ENCODE measurements at places on chromosomes 7 and 10. TPM values are rescaled to one million over a fixed set of nuclear protein-coding genes. Genes with fewer than 3 reads are reported as not detected.

Gene VAX1
- total RNA-seq, result not detected

GRCh38 chr10:120555842-120556532 is 99.0 kb downstream of the PLPP4 start:
- DNase-seq, result peak; percentile 18

DNA sequence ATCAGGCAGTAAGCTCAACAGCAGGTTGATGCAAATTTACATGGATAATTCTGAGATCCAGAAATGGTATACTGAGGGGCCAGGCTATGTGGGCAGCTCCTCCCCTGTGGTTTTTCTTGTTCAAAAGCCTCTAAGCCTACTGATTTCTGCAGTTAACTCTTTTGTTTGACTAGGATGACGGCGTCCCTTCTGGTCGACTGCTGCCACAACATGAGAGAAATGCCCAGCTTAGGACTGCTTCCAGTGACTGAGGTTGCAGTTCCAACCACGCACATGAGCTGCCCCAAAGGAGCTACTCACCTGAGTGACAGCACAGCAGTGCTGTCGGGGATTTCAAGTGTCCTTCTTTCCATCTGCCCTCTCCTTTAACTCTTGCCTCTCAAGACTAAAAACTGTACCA is 973.0 kb upstream of the GHITM start:
- peak; percentile 75 for DNase-seq

- DNase-seq, result no peak
These were observed 39.2 kb downstream of the MEOX2 start for GRCh38 chr7:15647309-15647708.

Gene ANKRD26
- total RNA-seq, result 7.9 TPM

GRCh38 chr7:88147949-88148348 is 71.9 kb downstream of the SRI start:
- no peak for DNase-seq

Gene TMEM184A
- total RNA-seq, result 0.66 TPM

- DNase-seq, result peak; percentile 20
These were observed 110.2 kb downstream of the XRCC2 start for GRCh38 chr7:152565731-152566130.

GRCh38 chr7:115145512-115145911 is 223.6 kb downstream of the MDFIC start:
- no peak for DNase-seq

Gene COPS6
- total RNA-seq, result 89.8 TPM

DNA sequence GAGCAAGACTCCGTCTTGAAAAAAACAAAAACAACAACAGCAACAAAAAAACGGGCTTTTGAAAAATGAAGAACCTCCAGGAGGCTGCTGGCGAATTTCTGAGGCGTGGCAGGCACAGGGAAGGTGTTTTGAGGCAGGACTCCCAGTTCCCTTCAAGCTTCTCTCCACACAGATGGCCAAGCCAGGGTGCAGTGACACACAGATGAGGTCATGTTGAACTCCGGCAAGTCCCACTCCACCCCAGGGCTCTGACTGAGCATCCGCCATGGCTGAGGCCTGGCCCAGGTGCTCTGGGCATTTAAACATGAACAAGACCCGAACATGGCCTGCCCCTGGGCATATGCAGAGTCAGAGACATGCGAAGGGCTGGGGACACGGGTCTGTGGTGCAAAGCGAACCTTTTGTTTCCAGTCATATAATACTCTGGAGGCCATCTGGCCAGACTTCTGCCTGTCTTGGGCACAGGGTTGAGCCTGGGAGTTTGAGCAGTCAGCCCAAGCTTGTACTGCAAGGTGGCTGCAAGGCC is 514.6 kb upstream of the FOXK1 start:
- DNase-seq, result no peak

Gene TLL2
- total RNA-seq, result 2.6 TPM

Gene VWA2
- 2.0 TPM for total RNA-seq

- DNase-seq, result peak; percentile 78
These were observed 401.9 kb downstream of the TNS3 start for GRCh38 chr7:47179812-47180515.

DNA sequence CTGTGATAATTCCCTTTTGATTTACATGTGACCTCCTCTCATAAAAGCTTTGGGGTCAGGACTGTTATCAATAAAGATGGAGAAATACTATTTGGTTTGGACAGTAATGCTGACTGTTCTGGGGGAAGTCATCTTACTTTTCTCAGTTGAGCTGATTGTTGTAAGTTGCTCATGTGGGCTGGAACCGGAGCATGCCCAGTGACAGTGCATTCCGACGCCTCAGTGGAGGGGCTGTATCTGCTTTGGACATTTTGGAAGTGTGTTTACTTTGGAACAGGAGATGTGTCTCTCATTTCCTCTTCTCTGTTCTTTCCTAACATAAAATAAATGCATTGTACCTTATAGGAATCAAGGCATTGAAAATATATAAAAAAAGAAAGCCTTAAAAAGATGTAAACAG is 30.1 kb downstream of the RBM33 start:
- no peak for DNase-seq

Gene SLC18A2
- 8.7 TPM for total RNA-seq

- peak; percentile 58 for DNase-seq
These were observed 122.7 kb upstream of the TMEM229A start for GRCh38 chr7:124155432-124156022.

DNA sequence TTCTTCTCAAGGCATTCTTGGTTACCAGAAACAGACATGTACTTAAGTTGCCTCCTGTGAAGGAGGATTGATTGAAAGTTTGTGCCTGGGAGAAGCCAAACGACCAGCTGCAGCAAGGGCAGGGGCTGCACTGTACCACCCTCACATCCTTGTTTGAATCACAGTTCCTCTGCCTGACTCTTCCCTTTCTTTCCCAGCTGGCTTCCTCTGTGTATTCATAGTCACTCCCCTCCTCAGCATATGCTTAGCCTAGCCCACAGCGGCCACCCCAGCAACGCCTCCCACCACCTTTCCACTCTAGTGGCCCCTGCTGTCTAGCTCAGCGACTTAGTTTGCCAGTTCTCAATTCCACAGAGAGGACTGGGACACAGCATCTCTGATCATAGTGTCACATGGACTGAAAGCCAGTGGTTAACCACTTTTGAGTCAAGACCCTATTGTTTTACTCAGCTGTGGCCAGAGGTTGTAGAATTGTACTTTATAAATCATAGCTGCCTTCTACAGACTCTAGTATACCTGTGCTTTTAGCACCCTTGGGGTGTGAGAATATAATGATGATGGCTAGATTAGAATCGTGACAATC is 643.0 kb downstream of the SUGCT start:
- no peak for DNase-seq

DNA sequence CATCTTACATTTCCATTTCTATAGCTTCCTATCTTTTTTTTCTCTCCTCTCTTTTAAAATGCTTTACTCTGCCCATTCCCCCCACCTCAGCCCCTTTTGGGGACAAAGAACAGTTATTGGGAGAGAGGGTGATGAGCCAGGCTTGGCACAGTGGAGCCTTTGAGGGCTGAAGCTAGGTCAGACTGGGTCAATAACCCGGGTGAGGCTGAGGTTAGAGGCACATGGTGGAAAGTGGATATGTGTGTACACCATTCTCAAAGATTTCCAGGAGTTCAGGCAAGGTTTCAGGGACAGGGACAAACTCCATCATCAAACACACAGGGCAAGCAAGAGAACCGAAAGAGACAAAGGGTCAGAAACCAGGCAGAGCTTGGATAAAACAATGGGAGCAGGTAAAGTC is 11.5 kb downstream of the ABCB4 start:
- no peak for DNase-seq

GRCh38 chr10:123755061-123755460 is 88.9 kb downstream of the GPR26 start:
- peak; percentile 37 for DNase-seq

Gene TMEM139
- total RNA-seq, result 3.6 TPM

- no peak for DNase-seq
These were observed 6.3 kb downstream of the NOS3 start for GRCh38 chr7:150997075-150997511.

DNA sequence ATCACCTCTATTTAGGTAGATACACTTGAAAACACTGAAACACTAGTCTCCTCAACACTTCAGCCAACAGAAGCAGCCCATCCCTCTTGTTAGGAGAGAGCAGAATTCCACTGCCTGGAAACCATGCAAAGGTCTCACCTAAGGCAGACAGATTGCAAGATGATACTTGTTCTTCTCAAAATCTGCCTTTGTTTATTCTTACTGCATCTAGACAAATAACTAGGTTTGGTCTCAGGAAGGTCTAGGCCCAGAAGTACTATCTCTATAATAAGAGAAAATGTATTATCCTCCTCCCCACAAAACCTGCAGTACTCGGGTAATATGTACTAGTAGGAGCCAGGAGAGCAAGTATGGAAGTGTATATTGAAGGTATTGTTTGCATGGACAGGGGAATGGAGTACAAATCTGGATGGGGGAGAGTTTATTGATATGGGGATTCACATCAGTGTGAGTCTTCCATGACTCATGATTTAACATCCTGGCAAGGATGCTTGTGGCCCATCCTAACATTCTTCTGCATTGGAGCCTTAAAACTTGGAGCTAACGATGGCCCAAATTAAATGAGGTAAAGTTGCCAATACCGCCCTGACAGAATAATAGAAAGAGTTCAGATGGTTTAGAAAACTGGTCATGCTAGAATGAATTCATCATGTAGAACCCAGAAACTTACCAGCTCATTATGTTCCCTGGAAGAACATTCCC is 109.2 kb downstream of the EPC1 start:
- DNase-seq, result no peak

- DNase-seq, result peak; percentile 53
These were observed 11.4 kb downstream of the DLD start for GRCh38 chr7:107902381-107902780.

Gene DNAJC12
- 1.1 TPM for total RNA-seq

- DNase-seq, result no peak
These were observed 41.6 kb downstream of the SMNDC1 start for GRCh38 chr10:110263164-110263563.

- DNase-seq, result no peak
These were observed 72.7 kb downstream of the DYNC1I1 start for GRCh38 chr7:95845007-95845406.

DNA sequence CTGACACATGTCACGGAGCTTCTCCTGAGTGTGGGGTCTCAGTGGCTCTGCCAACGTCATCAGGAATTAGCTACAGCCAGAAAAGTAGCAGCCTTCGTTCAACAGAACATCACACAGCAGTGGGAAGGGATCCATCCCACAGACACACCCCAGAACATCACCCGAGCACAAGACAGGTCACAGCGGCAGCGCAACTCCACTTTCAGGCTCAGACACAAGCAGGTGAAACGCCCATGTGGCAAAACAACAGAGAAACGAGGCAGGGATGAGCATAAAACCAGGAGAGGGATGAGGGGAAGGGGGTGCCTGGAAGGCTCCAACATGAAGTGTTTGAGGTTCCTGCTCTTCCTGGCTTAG is 44.8 kb downstream of the CAMK2B start:
- DNase-seq, result no peak

Gene KCNIP2
- 2.9 TPM for total RNA-seq

Gene MARVELD1
- total RNA-seq, result 23.7 TPM

- DNase-seq, result peak; percentile 54
These were observed 798 bp downstream of the PPIF start for GRCh38 chr10:79347894-79348639.

Gene ZNF488
- 5.2 TPM for total RNA-seq

- DNase-seq, result peak; percentile 80
These were observed 55.0 kb downstream of the PKD1L1 start for GRCh38 chr7:47893238-47893637.

- DNase-seq, result no peak
These were observed 19.2 kb downstream of the TECPR1 start for GRCh38 chr7:98232799-98233198.

Gene SUPV3L1
- 31.2 TPM for total RNA-seq

Gene ZPBP
- not detected for total RNA-seq

DNA sequence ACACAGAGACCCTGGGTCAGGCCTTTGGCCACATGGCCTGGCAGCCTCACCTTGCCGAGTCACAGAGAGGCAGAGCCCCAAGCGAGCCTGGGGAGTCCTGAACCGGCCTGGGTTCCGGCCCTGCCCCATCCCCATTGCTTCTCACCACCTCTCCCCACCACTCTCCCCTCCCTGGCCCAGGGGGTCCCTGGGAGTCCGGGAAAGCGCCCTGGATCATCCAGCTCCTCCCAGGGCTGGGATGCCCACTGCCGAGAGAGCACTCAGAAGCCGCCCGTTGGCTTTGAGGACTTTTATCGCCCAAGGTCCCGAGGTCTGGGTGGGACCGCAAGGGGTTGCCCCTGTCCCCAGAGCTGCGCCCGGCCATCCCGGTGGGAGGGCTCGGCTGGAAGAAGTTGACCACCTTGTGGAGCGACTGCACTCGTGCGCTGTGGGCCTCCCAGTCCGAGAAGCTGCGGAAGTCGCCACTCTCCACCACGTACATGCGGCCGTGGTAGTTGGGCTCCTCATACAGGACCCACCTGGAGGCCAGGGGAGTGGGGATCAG is 8.1 kb downstream of the CRYGN start:
- no peak for DNase-seq

- DNase-seq, result no peak
These were observed 244.2 kb downstream of the ELFN1 start for GRCh38 chr7:1914321-1914720.

- peak; percentile 83 for DNase-seq
These were observed 126.5 kb downstream of the SLIT1 start for GRCh38 chr10:97059006-97059871.

DNA sequence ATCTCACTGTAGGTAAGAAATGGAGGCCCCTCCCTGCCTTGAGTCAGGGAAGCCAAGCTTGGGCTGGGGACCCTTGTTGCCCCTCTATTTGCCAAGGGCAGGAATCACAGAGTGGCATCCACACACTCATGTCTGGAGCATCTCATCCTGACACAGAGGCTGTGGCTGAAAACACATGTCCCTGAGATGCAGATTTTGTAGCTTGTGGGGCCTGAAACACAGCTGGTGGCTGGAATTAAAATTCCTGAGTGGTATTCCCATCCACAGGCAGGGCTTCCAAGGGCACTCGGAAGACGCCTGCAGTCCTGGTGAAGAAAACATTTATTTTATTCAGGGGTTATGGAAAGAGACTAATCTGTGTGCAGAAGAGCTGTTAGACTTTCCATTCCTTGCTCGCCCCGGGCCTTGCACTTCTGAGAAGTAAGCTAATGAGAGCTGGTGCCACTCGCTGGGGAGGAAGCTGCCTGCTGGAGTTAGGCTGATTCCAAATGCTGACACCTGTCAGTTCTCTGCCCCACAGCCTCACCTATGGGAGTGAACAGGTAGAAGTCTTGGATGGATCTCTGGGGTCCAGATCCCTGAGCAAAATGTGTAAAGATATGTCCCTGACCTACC is 36.0 kb downstream of the C10orf120 start:
- DNase-seq, result no peak

DNA sequence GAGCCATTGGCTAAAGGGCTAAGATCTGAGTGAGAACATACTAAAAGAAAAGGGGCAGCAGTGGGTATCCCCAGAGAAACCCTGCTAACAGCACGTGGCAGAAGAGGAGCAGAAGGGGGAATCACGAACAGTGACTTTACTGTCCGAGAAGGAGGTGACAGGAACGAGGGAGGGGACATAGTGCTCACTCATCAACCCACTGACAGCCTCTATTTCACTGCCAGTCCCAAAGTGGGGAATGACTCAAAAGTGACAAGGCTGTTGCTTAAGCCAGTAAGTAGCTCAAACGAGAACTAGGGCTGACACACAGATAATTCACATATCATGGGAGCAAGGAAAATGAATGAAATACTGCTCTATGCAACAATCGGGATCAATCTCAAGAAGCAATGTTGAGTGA is 92.7 kb downstream of the RSU1 start:
- DNase-seq, result no peak

Gene C10orf95
- total RNA-seq, result 0.69 TPM

GRCh38 chr7:35520810-35521625 is 173.9 kb downstream of the HERPUD2 start:
- DNase-seq, result no peak
